Left cardiac atrium (tissue), 4 donors: ENCODE measurements at places on chromosomes 6 and 20. TPM values are rescaled to one million over a fixed set of nuclear protein-coding genes. Genes with fewer than 3 reads are reported as not detected.

GRCh38 chr20:14342918-14343317 is 5.5 kb upstream of the FLRT3 start:
- DNase-seq = no peak

- DNase-seq = no peak
Observed at GRCh38 chr6:158161566-158162254, 6.4 kb downstream of the SERAC1 start.

- DNase-seq = no peak
Observed at GRCh38 chr20:4071178-4071693, 55.9 kb upstream of the RNF24 start.

- peak; percentile 63 for DNase-seq
Observed at GRCh38 chr20:47857569-47858464, 72.5 kb upstream of the SULF2 start.

- DNase-seq = no peak
Observed at GRCh38 chr6:161141173-161141572, 132.7 kb downstream of the AGPAT4 start.

Gene TCF21
- 7.8 TPM for total RNA-seq

GRCh38 chr6:40185486-40185885 is 251.2 kb upstream of the MOCS1 start:
- no peak for DNase-seq

Gene TREML1
- not detected for total RNA-seq

Gene SRSF12
- total RNA-seq = 0.65 TPM

Gene PLCB1
- 25.9 TPM for total RNA-seq

GRCh38 chr6:46733341-46733801 is 1.8 kb downstream of the PLA2G7 start:
- DNase-seq = no peak

- no peak for DNase-seq
Observed at GRCh38 chr6:53920881-53921280, 126.1 kb downstream of the LRRC1 start.

Gene ZC2HC1B
- total RNA-seq = not detected

Gene SPAG4
- total RNA-seq = 2.5 TPM

Gene FAM209B
- not detected for total RNA-seq

DNA sequence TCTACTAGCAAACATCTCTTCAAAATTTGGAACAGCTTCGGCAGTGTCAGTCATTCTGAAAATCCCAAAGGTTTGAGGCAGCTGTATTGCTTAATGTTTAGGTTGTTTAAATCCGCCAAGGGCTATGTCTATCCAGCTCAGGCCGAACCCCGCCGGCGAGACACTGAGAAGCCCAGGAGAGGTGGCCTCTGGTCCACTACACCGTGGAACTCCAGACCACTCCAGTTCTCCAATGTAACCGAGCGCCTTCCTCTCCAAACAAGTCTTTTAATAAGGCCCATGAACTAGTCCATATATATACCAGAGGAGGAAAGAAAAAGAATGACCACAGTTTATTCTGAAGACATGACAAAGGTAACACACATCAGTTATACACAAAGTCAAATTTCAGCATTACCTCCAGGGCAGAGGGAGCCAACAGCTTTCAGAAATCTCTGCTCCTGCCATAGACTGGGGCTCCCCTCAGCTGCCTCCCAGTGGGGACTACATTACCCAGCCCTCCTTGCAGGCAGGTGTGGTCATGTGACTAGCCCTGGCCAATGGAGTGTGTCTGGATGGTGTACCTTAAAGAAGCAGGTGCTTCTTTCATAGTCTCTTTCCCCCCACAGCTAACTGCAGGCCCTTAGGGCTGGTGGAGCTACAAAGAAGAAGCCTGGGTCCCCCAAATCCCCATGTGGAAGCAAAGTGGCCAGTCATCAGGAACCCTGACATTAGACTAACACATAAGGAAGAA is at the start of gene RAMACL:
TSS of gene RAMACL (minus strand) at position 255 of the 733 bp plus-strand sequence. CDS start at position 54, 201 bp downstream.
- DNase-seq = no peak

DNA sequence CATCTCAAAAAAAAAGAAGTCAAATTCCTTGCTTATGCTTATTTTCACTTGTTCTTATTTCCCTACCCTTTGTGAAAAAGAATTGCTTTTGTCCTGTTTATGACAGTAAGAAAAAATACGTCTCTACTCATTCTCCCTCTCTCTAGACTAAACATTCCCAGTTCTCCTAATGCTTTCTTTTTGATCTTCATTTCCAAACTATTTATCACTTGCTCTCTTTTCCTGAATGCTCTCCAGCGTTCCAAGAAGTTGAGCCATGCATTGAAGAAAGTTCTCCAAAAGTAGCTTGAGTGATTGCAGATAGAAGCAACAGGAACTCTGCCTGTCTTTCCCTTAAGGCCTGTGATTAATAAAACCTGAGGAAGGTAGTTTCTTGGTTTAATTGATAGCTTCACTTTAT is 53.1 kb upstream of the TMEM170B start:
- DNase-seq = no peak

- DNase-seq = peak; percentile 79
Observed at GRCh38 chr20:25247956-25248785, at the start of gene PYGB. Gene PYGB, plus strand, starts transcription at chr20:25248085. Its CDS starts 94 bp downstream, at chr20:25248179.

GRCh38 chr6:156925718-156926607 is 148.8 kb downstream of the ARID1B start:
- no peak for DNase-seq

DNA sequence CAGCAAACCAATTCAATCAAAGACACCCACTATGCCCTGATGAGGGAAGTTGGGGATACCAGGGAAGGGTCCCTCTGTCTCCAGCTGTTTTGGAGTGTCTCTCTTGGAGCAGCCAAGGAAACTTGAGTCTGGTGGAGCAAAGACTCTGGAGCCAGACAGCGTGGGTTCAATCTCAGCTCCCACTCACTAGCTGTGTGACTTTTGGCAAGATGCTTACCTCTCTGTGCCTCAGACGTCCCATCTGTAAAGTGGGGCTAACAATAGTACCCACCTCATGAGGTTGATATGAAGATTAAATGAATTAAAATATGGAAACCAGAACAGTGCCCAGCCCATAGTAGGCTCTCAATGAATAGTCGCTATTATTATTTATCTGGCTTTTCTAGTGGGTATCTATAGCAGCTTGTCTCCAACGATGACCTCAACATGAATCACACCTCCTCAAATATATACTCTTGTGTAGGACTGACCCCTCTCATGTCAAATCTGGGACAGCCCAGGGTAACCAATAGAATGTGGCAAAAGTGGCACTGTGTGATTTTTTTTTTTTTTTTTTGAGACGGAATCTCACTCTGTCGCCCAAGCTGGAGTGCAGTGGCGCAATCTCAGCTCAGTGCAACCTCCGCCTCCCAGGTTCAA is 99.2 kb upstream of the FOXP4 start:
- DNase-seq = no peak

Gene GJA1
- total RNA-seq = 160 TPM

DNA sequence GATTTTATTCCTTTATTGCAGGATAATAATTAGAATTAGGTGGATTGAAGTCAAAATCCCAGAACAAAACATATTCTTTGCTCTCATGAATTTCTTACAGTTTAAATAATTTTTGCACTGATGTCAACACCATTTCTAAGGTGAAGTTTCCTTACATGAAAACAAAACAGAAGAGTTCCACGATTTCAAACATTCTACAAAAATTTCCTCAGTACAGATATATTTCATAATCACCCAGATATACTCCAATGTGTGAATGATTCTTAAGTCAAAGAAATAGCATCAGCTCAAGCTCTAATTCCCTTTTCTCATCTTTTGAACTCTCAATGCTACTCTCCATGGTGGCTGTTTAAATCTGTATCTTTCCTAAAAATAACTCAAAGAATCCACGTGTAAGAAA is 39.5 kb upstream of the THBS2 start:
- no peak for DNase-seq

Gene ASIP
- total RNA-seq = 1.5 TPM

Gene IYD
- total RNA-seq = not detected

DNA sequence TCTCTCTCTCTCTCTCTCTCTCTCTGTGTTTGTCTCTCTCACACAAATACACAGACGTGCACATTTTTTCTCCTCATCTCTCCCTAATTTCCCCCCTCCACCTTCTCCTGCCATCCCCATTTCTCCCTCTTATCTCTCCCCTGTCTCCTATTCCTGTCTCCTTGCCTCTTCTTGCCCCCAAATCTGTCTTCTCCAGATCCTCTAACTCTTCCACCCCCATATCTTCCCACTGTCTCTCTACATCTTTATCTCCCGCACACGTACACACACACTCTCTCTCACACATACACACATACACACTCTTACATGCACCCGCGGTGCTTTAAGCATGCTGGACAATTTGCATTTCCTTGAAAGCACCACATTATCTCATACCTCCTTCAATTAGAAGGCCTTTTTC is 15.9 kb downstream of the KIZ start:
- no peak for DNase-seq

DNA sequence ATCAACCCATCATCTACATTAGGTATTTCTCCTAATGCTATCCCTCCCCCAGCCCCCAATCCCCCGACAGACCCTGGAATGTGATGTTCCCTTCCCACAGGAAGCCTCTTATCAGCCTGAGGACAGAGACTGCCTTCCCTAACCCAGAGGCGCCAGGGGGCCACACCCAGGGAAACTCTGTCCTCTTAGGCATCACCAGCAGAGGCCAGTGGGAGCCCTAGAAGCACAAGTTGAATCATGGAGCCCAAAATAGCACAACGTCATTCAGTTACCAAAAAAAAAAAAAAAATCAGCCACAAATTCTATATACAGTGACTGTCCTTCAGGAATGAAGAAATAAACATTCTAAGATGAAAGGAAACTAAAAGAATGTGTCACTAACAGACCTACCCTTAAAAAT is 625.7 kb downstream of the TFAP2A start:
- DNase-seq = no peak

- DNase-seq = no peak
Observed at GRCh38 chr20:37165031-37165430, 14.1 kb upstream of the RPN2 start.

DNA sequence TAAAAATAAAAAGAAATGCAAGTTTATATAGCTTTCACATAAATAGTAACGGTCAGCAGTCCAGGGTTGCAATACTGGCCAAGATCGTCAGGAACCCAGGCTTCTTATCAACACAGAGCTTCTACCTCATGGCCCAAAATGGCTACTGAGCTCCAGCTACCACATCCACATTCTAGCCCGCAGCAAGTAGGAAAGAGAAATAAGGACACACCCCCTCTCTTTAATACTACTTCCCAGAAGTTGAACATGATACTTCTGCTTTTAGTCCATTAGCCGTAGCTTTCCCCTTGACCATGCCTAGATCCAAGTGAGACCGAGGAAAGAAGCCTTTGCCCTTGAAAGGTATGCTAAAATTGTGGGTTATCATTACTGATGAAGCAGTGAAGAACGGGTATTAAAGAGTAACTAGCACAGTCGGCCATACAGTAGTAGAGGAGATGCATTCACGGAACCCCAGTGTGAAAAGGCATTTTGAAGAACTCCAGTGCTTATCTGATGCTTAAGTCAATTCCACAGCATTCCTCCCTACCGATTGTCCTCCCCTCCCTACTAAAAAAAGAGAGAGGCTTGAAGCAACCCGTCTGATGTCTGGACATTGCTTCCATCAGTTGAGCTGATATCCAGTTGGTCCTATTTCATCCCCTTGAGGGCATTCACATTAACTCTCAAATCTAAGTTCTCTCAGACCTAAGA is 226.9 kb upstream of the RREB1 start:
- no peak for DNase-seq
